Left lobe of liver (tissue), 2 donors: ENCODE measurements at places on chromosomes 12 and 14. TPM values are rescaled to one million over a fixed set of nuclear protein-coding genes. Genes with fewer than 3 reads are reported as not detected.

GRCh38 chr12:66669541-66669940 lies 9.3 kb downstream of the GRIP1 start:
- no peak for DNase-seq

GRCh38 chr12:28872654-28873268 lies 276.3 kb upstream of the FAR2 start:
- no peak for DNase-seq

GRCh38 chr12:98354520-98355035 lies 160.8 kb upstream of the TMPO start:
- no peak for DNase-seq

GRCh38 chr12:45423931-45424330 lies 208.0 kb downstream of the ANO6 start:
- no peak for DNase-seq

GRCh38 chr14:73394317-73394716 lies 64.0 kb downstream of the NUMB start:
- DNase-seq = no peak

DNA sequence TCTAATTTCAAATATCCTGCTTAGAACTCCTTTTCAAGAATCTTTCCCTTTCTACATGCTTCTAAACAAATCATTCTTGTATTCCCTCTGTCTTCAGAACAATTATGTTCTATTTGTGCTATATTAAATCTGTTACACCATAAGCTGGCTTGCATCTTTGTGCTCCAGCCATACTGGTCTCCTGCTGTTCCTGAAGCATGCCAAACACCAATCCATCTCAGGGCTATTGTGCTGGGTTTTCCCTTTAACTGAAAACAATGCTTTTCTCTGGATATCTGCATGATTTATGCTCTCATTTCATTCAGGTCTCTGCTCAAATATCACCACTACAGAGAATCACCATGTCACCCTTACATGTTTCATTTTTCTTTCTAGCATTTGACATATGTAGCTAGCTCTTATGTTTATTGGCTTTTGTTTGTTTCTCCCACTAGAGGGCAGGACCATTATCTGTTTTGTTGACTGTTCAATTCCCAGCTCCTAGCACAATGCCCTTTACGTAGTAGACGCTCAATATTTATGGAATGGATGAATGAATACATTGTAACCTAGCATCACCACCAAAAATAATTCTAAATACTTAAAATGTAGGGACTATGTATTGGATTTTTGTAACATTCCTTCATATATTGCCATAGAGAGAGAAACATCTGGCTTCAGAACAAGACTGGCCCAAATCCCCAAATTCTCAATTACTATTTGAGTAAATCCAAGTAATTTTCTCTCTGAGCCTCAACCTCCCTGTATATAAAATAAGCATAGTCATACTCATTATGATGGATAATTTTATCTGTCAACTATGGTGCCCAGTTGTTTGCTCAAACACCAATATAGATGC lies 302.0 kb upstream of the SYT1 start:
- DNase-seq = no peak

GRCh38 chr14:49975276-49975675 lies 82.4 kb downstream of the ARF6 start:
- no peak for DNase-seq

Gene ATP5MC2
- 118 TPM for total RNA-seq

Gene MMP14
- total RNA-seq = 10.9 TPM
